ENCODE measurements at places on chromosomes 2 and 18.

- DNase-seq, result no peak
Measured at GRCh38 chr2:157418239-157418641, 25.6 kb downstream of the CYTIP start.

DNA sequence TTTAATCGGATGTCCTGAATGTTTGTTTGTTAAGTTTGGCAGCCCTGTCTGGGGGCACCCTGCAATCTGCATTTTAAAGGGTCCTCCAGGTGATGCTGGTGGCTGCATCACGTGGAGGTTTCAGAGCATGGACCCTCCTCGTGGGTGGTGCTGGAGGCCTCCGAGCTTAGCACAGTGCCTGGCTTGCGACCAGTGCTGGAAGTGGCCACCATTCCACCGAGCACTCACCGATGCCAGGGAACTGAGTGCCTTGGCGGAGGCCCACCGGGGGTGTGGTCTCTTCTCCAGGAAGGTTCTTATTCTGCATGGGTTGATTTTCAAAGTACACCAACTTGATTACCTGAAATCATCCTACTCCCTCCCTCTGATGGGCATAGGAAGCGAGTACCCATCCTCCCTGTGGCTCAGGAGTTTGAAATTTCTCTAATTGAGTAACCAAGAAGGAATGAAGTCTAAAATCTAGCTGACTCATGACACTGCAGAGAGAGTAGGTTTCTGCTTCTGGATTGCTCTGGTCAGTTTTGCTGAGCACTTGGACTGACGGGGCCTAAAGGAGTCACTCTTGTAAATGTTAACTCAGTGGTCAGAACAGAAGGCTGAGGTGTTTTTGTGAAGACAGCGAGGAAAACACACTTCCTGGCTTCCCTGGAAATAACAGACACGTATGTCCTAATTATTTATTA is 58.1 kb upstream of the SLC66A3 start:
- no peak for DNase-seq

GRCh38 chr18:32851936-32852335 is 79.1 kb upstream of the KLHL14 start:
- DNase-seq, result no peak

GRCh38 chr18:62399781-62400308 is 74.7 kb downstream of the TNFRSF11A start:
- DNase-seq, result no peak

Data from anterior cingulate cortex (tissue), 58 donors.